Effector CD8-positive, alpha-beta T cell (primary cell): ENCODE measurements at places on chromosomes 4 and X.
A peak's percentile ranks its signal among the peaks of the same experiment; 100 is the strongest.

DNA sequence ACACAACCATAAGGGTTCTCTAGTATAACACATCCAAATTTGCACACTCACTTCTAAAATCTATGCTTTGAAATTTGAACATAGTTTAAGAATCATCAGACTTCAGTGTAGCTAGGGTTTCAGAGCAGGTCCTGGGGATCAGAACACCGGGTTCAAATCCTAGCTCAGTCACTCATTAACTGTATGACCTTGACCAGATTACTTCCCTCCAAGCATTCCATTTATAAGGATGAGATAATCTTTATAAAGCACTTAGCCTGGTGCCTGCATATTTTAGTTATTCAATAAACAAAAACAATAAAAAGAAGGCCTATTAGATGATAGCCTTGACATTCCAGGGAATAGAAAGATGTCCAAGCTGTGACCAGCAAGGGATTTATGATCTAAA is 4.8 kb upstream of the STBD1 start:
- no peak for DNase-seq

- DNase-seq = no peak
Measured at GRCh38 chr4:4395849-4396627, 9.1 kb downstream of the NSG1 start.

GRCh38 chr4:20543131-20543530 is 157.1 kb upstream of the PACRGL start:
- DNase-seq = no peak

GRCh38 chr4:113905301-113905700 is 74.1 kb downstream of the ARSJ start:
- no peak for DNase-seq

- DNase-seq = no peak
Measured at GRCh38 chr4:21830272-21830671, 118.3 kb downstream of the KCNIP4 start.

GRCh38 chr4:94826206-94826605 is 68.5 kb downstream of the BMPR1B start:
- no peak for DNase-seq

DNA sequence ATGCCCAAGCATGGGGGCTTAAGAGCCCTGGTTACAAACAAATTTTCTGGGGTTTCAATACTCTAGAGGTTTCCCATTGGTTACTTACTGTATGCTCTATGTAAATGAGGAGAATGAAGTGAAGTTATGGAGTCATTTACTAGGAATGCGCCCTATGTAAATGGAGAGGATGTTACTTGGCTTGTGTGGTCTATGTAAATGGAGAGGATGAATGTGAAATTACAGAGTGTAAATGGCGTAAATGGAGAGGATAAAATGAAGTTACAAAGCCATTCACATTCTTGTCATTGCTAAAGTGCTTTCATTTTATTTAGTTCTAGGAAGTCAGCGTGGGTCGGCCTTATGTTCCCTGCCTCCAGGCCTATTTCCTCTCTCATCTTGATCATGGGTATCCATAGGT is 810.5 kb upstream of the ADGRL3 start:
- DNase-seq = no peak

- no peak for DNase-seq
Measured at GRCh38 chr4:174362340-174362739, 78.6 kb downstream of the CEP44 start.

DNA sequence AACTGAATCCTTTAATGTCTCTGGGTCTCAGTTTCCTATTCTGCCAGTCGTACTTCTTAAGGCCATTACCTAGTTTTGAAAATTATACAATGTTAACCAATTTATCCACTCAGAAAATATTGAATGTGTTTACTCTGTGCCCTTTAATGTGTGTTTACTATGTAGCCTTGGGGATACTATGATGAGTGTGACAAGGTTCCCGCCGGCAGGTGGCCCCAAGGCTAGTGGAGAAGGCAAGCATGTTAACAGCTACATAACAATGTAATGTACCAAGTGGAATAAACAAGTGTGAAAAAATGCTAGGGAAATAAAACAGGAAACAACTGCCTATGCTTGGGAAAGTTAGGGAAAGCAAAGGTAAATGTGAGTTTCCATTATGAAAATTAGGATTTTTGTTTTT is 187.3 kb upstream of the MBNL3 start:
- DNase-seq = no peak

- no peak for DNase-seq
Measured at GRCh38 chrX:132737743-132738142, 220.7 kb downstream of the HS6ST2 start.

DNA sequence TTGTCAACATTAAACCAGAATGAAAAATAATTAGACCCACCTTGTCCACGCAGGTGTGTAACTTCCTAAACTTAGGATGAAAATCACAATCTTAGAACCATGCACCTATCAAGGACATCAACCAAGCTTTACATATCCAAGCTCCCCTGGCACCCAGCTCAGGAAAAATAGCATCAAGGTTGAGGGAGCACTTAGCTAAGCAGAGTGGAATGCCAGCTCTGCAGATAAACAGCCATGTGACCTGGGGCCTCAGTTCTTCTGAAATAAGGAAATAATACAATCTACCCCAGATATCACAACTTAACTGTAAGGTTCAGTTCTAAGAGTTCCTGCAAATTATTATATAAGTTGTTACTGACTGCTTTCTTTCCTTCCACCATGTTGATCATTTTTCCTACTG is 64.7 kb downstream of the DHX15 start:
- DNase-seq = no peak

GRCh38 chrX:120725874-120726273 is 96.0 kb upstream of the C1GALT1C1 start:
- DNase-seq = no peak

DNA sequence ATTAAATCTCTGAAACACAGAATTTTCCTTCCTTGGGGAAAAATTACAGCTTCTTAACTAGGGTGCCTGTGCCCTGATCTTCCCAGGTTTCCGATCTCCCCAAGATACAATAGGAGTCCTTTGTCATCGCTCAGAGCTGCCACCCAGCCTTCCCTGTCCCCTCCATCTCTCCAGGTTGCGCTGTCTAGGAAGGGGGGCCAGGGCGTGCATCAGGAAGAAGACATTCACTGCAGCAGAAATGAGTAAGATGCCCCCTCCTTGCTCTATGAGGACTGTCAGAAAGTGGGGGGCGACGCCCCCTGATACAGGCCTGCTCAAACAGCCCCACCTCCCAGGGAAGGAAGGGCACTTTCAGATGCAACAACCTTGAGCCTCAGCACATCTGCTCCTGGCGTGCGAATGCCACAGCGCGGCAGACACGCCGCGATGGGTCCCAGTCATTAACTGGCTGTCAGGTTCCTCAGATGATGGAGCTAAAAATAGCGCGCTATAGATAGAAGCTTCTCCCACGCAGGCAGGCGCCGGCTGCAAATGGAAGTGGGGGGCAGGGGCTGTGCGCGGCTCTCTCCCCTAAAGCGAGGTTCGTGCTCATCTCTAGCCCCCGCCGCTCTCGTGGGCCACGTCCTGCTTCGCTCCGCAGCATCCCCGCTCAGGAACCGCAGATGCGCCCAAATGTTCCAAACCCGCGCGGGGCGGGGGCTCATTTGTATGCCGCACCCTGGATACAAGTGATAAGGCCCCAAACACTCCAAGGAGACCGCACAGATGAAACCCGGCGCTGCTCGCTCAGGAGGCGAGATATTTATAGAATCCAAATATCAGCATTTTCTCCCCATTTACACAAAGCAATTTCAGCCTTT is 57.6 kb upstream of the LGI2 start:
- no peak for DNase-seq

- no peak for DNase-seq
Measured at GRCh38 chrX:118551426-118551825, 55.8 kb downstream of the DOCK11 start.

DNA sequence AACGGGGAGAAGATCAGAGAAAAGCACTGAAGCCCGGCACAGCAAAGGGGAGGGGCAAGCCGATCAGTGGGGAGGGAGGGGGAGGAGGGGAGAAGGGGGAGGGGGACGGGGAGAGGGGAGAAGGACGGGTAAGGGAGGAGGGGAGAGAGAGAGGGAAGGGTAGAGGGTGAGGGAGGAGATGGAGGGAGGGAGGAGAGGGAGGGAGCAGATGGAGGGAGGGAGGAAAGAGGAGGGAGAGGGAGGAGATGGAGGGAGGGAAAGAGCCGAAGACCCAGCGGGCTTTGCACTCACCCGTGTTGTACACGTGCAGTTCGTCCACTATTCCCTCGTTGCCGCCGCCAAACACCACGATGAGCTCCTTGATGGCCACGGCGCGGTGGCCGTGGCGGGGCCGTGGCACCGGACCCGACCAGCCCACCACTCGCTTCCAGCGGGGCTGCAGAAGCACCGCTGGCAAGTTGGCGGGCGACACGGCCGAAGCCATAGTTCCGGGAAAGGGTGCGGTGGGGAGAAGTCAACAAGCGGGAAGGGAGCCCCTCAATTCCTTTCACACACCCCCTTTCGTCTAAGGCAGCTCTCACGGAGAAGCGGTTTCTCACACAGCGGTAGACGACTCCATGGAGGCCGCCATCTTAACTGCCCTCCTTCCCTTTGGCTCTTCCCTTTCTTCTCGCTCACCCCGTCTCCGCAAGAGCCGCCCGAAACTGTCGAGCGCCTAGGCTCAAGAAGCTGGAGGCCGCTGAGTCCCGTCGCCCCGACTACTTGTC is 1.1 kb downstream of the HCFC1 start:
- DNase-seq = peak; percentile 19

DNA sequence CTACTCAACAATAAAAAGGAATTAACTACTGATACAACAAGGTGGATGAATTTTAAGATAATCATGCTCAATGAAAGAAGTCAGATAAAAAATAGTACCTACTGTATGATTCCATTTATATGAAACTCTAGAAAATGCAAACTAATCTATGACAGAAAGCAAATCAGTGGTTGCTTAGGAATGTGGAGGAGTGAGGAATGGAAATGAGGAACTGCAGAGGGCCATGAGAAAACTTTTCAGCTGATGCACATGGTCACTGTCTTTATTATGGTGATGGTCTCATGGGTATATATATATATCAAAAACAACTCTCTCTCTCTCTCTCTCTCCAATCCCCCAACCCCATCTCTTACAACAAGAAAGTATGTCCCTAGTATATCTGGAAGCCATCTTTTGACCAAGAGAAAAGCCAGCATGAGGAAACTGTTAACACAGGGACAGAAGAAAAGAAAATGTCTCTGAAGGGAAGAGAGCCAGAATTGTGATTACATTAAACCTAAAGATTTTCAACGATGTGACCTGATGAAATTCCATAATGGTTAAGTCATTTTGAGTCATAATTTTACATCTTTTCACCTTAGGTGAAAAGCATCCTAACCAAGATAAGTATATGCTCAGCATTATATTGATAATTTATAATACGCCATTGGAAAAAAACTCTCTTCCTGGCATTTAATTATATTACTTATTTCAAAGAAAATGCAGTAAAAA is 8.5 kb upstream of the NFKB1 start:
- no peak for DNase-seq

DNA sequence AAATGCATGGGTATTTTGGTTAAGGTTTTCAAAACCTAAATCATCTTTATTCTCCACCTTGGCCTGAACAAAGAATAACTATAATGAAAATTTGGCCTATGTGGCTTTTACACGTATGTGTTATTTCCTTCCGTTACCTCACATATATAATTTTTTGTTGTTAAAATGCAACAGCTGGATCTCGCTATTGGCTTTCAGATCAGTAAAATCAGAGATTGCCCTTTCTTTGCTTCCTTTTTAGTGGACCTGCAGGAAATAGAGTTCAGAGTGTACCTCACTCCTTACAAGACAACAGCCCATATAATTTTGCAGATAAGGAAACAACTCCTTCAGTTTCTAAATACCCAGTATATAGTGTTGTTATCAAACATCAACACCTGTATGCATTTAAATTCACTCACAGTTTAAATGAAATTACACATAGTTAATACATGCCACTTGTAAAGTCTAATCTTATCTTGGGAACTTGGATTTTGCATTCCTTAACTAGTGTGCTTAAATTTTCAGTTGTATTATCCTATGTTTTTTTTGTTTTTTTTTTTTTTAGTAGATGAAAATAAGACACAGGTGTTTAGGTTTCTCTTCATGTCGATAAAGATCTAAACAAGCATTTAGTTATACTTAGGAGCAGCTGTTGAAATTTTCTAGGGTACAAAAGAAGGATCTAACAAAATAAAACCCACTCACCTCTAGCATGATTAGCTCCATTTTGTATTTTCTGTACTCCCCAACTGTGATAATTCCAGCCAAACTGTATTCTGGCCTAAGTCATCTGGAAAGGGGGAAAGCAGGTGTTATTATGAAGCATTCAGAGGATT is 96.2 kb upstream of the SPRY1 start:
- DNase-seq = no peak

GRCh38 chrX:150217609-150218008 is 145.5 kb upstream of the MAMLD1 start:
- DNase-seq = no peak

DNA sequence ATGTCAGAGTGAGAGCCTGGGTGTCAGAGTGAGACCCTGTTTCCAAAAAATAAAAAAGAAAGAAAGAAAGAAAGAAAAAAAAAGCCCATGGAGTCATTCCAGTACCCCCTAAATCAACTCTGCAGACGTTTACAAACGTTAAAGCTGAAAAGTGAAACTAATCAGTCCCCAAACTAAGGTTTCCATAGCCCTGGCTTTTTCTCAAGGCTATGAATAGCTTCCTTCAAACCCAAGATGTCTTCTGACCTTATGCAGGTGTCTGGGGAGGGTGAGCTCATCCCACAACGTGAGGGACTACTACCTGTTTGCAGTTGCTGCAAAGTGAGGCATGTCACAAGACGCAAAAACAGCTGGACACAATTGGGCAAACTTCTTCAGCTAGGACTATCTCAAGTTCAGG is 144.0 kb downstream of the SH3KBP1 start:
- no peak for DNase-seq

DNA sequence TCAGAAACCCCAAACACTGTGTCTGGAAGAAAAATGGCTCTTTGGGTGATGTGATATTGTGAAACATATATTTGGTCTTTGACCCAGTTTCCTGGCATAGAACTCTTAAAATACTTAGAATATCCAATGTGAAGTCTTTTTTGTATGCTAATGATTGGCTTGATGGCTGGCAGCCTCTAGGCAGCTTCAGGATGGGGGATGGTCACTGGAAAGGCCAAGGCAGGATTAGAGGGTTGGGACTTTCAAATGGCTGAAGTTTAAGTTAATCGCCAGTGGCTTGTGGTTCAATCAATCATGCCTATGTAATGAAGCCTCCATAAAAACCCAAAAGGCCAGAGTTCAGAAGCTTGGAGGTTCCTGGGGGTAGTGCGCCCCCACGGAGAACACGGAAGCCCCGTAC is 33.5 kb upstream of the ESX1 start:
- DNase-seq = no peak

DNA sequence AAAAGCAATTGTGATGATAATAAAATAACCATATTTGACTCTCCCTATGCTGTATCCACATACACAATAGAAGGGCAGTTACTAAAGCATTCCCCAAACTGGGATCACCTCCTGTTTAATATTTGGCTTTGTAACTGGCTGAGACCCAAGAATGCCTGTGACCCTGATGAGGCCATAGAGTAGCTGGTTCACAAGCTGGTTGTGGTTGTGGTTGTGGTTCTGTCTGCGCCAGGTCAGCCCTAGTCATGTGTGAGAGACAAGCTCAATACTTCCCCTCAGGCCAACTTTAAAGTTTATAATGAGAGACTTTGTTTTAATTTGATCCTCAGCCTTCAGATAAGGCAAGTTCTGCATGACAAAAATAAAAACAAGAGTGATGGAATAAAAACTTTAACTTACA is 209.9 kb downstream of the PARM1 start:
- DNase-seq = no peak
